H54 (cell line): ENCODE measurements at places on chromosomes 16 and 17.

GRCh38 chr17:146983-147761 is 9.8 kb downstream of the SCGB1C2 start:
- no peak for DNase-seq

DNA sequence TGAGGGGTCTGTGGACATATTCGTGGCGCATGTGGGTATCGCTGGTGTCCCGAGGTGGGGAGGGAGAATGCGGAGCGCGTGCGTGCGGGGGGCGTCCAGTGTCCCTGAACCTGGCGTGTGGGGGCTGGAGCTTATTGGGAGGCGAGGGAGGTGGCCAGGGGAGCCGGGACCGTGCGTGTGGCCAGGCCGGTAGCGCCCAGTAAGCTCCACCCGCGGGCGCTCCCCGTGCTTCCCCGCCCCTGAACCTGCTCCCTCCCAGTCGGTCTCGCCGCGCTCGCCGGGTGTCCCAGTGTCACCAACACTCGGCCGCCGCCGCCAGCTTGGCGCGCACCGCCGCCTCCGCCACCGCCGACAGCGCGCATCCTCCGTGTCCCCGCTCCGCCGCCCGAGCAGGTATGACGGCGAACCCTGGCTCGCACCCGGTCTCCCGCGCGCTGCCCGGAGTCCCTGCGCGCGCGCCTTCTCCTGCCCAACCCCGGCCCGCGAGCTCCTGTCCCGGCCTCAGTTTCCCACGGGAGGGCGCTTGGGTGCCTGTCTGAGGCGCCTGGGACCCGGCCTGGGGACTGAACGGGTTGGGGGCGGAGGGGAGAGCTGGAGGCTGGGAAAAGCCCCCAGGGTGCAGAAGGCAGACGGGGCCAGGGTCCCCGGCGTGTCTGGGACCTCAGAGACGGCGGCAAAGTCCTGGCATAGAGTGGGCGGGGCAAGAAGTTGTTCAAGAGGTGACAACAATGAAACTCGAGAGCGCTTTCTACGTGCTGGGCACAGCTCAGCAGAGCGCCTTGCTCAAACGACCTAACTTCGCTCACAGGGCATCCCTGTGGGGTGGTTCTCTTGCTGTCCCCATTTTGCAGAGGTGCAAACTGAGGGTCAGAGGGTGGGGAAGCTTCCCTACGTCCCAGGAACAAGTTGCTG is at the start of gene SCNN1B:
TSS of gene SCNN1B (plus strand) at position 258 of the 912 bp plus-strand sequence. CDS start 46,298 bp downstream, outside the sequence.
- no peak for DNase-seq

DNA sequence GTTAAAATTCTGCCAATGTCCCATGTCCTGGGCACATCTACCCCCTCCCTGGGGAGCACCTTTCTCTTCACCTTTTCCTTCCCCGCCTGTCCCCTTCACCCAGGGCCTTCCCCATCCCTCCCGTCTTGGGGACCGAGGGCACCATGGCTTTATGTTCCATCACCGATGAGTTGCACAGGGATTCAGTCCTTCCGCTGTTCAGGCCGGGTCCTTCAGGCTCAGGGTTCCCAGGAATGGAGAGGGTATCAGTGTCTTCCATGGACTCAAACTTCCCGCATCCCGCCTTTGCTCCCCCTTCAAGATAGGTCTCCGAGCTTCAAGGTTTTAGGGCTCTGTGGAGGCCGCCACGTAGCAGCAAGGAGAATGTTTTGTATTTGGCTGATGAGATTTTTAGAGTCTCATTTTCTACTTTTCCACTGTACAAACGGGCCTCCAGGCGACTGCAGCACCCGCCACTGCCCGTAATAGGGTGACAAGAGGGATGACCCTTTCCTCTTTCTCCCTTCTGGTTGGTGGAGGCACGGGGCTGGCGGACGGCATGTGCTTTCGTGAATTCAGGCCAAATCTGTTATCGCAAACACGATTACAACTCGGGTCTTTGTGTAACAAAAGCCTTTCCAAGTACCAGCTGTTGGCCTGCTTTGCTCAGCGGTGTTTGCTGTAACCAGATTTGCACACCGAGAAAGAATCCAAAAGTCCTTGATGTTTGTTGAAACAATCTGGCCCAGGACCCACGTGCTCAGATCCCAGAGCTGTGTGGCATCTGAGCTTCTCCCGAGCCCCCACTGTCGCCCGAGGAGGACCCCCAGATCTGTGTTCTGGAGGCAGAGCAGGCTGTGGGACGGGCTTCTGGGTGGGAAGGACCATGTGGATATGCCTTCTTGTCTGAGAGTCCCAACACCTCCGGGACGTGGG is 236.3 kb downstream of the SEC14L1 start:
- DNase-seq: no peak

GRCh38 chr17:52841971-52842370 is 683.5 kb upstream of the CA10 start:
- DNase-seq: no peak

- no peak for DNase-seq
Observed at GRCh38 chr17:41352597-41353366, 2.2 kb upstream of the KRT33A start.

GRCh38 chr17:72189768-72190593 is 69.2 kb downstream of the SOX9 start:
- DNase-seq: no peak

DNA sequence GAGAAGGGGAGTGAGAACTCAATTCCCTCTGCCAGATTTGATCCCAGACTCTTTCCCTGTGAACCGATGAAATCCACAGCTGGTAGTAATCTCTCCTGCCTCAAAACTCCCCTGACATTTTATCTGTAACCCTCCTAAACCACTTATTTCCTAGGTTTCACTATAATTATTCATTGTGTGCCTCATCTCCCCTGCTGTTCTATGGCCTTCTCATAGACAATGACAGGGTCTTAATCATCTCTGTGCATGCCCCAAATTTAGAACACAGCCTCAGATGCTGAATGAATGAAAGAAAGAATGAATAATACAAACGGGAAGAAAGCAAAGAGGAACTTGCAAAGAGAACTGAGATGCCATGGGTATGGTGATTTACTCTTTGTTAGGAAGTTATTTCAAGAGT is 451.1 kb downstream of the HS3ST3B1 start:
- no peak for DNase-seq

DNA sequence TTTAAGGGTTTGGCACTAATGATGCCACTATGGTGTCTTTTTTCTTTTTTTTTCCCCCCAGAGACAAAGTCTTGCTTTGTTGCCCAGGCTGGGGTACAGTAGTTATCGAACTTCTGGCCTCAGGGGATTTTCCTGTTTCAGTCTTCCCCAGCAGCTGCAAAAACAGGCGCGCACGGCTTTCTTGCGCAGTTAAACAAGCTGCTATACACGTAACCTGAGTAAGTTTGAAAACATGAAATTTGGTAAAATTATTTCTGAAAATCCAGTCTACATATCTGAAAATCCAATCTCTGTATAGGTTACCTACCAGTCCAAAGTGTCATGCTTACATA is 11.8 kb downstream of the TEX14 start:
- no peak for DNase-seq

DNA sequence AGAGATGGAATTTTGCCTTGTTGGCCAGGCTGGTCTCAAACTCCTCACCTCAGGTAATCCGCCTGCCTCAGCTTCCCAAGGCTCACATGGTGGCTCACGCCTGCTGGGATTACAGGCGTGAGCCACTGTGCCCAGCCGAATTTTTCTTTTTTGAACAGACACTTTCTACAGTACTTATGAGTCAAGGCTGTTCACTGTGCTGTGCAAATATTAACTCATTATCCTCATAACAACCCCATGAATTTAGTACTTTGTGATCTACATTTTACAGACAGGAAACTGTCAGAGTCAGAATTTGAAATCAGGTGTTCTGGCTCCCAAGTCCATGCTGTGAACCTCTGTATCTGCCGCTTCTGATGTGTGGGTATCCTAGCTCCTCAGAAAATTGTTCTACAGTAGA is 25.7 kb upstream of the RASL10B start:
- no peak for DNase-seq

- no peak for DNase-seq
Observed at GRCh38 chr16:73315645-73316044, 267.7 kb upstream of the ZFHX3 start.

GRCh38 chr17:10646392-10646990 is 10.6 kb downstream of the MYH3 start:
- peak; percentile 29 for DNase-seq

DNA sequence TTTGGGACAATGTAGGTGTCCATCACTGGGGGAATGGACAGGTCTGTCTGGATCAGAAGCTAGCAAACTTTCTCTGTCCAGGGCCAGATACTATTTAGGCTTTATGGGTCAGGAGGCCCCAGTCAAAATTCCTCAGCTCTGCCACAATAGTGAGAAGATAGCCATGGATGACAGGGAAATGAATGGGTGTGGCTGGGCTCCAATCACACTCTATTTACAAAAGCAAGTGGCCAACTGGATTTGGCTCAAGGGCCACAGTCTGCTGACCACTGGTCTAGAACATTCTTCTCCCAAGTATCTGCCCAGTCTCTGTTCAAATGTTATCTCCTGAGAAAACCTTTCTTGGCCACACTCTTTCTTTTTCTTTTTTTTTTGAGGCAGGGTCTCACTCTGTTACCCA is 339.9 kb downstream of the SOX9 start:
- no peak for DNase-seq
